ENCODE measurements at places on chromosomes 16 and 17.

DNA sequence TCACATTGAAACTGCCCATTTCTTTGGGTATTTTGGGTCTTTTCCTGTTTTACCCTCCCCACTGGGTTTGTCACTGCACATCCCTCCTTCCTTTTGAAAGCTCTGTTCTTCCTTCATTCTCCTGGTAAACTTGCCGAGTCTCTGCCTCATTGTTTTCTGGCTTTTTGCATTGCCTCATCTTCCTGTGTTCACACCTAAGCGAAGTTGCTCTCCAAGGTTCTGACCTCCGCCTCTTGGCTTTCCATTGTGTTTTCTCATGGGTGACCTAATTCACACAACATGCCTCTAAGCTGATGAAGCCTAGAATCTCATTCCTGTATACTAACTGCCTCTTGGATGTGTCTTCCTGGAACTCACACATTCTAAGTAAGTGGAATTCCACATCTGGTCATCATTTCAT lies 1096.1 kb upstream of the EEF2KMT start:
- DNase-seq = no peak

DNA sequence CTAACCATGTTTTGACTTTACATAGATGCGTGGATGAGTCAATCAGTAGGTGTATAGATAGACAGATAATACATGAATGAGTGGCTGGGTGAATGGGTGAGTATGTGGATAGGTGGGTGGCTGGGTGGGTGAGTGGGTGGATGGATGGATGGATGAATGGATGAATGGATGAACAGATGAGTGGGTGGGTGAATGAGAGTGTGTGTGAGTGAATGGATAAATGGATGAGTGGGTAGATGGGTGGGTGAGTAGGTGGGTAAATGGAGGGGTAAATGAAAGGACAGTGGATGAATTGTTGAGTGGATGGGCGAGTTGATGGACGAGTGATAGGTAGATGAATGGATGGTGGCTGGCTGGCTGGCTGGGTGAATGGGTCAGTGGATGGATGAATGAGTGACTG lies 23.2 kb downstream of the C16orf95 start:
- DNase-seq = no peak

- DNase-seq = no peak
Measured at GRCh38 chr17:82235056-82235774, 6.4 kb downstream of the SLC16A3 start.

DNA sequence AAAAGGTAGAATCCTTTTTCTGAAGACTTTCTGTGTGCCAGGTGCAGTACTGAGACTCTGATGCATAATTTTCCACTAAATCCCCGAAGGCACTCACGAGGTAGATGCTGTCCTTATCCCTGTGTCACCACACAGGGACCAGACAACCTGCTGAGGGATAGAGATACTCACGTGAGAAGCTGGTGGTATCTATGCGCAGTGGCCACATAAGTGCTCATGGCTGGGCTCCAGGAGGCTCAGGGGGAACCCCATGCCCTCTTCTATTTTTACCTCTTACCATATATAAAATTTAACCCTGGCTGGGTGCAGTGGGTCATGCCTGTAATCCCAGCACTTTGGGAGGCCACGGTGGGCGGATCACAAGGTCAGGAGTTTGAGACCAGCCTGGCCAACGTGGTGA lies 38.3 kb downstream of the NT5M start:
- DNase-seq = no peak

- no peak for DNase-seq
Measured at GRCh38 chr16:67029254-67030096, 526 bp downstream of the CBFB start.

DNA sequence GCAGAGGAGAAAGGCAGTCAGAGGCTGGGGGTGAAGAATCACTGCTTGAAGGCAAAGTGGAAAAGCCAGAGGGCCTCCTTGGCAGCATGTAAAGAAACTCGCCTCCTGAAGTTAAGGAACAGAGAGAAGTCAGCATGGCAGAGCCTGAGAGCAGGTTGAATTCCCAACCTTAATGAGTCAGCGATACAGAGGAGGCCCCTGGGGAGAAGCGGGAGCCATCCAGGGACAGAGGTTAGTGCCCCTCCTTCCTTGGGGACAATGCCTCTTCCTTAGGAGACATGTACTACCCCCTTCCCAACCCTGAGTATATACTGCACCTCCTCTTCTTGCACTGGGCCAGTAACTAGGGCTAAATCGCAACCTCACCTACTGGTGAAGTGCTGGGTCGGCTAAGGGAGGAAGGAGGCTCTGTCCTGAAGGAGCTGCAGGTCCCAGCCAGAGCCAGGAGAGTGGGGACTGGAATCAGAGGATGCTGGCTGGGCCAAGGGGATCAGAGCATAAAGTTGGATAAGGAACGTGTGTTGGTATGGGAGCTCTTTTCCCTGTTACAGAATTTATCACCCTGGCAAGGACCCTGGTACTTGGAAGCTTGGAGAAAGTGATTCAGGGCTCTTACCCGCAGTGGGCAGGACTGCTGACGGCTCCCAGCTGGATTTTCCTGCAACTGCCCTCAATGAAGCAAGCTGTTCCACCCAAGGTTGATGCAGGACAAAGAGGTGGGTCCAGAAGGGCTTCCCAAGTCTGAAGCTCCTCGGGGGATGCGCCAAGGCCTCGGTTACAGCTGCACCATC lies 5.4 kb upstream of the AANAT start:
- DNase-seq = no peak

DNA sequence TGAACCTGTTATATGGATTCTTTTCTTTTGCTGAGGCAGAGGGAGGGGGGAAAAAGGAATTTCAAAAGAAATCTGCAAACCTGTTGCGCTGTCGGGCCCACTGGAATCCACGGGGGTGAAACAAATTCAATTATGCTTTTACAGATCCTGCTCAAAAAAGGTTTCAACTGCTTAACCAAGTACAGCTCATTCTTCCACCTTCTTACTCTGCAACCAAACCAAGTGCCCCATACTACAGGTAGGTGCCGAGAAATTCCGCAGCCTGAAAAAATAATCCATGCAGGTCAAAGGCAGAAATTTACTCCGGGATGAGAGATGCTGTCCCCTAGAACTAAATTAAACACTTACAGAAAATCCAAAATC lies 416 bp downstream of the RNF43 start:
- no peak for DNase-seq

- no peak for DNase-seq
Measured at GRCh38 chr16:53291757-53292392, 142.4 kb upstream of the RBL2 start.

- DNase-seq = no peak
Measured at GRCh38 chr16:66617010-66617434, 12.5 kb downstream of the CMTM3 start.

DNA sequence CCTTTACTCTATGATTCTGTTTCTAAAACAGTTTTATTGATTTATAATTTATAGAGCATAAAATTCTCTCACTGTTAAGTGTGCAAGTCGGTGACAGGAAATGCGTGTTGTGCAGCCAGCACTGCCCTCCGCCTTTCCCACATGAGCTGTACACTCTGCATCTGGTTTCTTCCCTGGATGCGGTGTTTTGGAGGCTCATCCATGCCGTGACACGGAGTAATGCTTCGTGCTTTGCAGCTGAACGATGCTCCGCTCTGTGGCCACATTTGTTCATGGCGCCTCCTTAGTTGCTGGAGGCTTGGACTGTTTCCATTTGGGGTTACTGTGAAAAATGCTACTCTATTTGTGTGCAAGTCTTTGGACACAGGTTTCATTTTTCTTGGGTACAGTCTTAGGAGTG lies 7.2 kb upstream of the IGFALS start:
- DNase-seq = no peak

DNA sequence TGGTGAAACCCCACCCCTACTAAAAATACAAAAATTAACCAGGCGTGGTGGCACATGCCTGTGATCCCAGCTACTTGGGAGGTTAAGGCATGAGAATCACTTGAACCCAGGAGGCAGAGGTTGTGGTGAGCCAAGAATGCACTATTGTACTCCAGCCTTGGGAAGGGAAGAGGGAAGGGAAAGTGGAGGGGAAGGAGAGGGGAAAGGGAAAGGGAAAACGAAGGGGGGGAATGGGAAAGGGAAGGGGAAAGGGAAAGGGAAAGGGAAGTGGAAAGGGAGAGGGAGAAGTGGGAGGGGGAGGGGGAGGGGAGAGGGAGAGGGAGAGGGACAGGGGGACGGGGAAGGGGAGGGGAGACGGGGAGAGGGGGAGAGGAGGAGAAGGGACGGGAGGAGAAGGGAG lies 122.5 kb downstream of the GAS7 start:
- no peak for DNase-seq

DNA sequence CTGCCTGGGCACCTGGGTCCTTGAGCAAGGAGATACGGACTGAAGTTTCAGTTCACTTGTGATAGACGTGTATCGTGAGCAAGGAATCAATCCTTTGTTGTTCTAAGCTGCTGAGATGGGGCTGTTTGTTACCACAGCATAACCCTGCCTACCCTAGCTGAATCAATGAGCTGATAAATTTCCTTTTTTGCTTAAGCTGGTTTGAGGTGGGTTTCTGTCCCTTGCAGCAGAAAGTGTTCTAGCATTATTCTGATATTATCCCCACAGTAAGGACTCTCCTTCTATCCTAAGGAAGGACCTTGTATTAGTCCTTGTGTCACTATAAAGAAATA lies 51.5 kb downstream of the IL21R start:
- no peak for DNase-seq

DNA sequence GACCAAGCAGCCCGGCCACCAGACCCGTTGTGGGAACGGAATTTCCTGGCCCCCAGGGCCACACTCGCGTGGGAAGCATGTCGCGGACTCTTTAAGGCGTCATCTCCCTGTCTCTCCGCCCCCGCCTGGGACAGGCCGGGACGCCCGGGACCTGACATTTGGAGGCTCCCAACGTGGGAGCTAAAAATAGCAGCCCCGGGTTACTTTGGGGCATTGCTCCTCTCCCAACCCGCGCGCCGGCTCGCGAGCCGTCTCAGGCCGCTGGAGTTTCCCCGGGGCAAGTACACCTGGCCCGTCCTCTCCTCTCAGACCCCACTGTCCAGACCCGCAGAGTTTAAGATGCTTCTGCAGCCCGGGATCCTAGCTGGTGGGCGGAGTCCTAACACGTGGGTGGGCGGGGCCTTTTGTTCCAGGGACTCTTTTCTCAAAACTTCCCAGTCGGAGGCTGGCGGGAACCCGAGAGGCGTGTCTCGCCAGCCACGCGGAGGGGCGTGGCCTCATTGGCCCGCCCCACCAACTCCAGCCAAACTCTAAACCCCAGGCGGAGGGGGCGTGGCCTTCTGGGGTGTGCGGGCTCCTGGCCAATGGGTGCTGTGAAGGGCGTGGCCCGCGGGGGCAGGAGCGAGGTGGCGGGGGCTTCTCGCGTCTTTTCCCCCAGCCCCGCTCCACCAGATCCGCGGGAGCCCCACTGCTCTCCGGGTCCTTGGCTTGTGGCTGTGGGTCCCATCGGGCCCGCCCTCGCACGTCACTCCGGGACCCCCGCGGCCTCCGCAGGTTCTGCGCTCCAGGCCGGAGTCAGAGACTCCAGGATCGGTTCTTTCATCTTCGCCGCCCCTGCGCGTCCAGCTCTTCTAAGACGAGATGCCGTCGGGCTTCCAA lies at the start of gene SLC2A4:
Gene SLC2A4, plus strand, starts transcription at position 645 of the 879 bp plus-strand sequence. Its CDS starts 217 bp downstream, at position 862.
- DNase-seq = peak; percentile 84

- no peak for DNase-seq
Measured at GRCh38 chr17:79993390-79994227, 42.1 kb downstream of the TBC1D16 start.

GRCh38 chr16:71357681-71358080 lies 842 bp upstream of the CALB2 start:
- DNase-seq = no peak

DNA sequence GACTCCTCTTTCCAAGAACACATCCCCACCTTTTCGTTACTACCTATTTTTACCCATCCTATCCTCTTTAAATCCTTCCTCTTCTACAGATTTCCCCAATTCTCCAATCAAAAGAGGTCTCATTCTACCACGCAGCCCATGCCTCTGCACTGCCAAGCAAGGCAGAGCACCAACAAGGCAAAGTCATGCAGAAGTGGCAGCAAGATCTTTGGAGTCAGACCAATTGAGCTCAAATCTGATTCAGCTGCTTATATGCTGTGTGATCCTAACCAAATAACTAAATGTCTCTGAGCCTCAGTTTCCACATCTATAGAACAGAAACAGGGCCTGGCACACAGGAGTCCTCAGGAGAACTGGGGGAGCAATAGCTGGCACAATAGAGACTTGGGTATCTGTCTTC lies 41.0 kb downstream of the TOM1L2 start:
- DNase-seq = no peak

- DNase-seq = no peak
Measured at GRCh38 chr17:77282524-77283515, 142.1 kb downstream of the SEC14L1 start.

DNA sequence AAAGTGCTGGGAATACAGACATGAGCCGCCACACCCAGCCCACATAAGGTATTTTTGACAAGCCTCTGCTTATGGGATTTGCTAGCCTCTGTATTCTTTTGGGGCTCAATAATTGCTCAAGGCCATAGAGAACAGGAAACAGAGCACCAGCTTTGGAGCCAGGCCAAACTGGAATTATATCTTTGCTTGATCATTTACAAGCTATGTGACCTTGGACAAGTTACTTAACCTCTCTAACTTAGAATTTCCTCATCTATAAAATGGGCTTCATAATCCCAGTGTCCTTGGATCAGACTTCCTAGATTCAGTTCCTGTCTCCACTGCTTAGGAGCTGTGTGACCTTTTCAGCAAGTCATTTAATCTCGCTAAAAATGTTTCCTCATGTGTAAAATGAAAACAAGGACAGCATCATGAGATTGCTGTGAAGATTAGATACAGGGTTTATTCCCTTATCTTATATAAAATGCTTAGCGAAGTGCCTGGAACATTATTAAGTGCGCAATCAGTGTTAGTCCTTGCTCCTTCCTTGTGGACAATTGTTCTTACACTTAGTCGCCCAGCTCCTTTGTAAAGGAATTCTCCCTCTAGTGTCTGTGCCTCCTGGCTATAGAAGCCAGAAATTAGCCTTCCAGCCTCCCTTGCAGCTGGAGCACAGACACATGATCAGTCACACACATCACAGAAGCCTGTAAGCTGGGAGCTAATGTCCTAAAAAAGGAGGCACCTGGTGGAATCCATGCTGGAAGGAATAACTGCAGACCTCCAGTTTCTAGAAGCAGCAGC lies 16.6 kb downstream of the KRT9 start:
- no peak for DNase-seq

GRCh38 chr17:4534928-4535666 lies 20.1 kb downstream of the MYBBP1A start:
- DNase-seq = no peak

GRCh38 chr16:19110537-19111360 lies 3.0 kb upstream of the ITPRIPL2 start:
- DNase-seq = no peak

DNA sequence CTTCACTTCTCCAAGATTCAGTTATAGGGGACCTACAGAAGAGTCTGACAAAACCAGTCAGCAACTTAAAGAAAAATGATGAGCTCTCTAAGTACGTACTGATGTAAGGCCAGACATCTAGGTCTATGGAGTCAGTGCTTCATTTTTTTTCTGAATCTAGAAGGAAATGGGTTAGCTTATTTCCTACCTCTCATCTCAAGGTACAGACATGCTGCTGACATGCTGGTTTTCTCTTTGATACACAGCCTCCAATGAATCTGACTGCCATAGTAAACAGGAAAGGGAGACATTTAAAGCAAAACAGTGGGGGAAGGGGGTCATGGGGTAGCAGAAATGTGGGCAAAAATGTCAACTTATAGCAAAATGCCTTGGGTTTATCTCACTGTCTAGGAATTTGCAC lies 16.4 kb downstream of the CDR2 start:
- no peak for DNase-seq

GRCh38 chr16:84144209-84144858 lies 643 bp downstream of the HSDL1 start:
- DNase-seq = peak; percentile 17

All from activated CD8-positive, alpha-beta memory T cell treated with anti-CD3 and anti-CD28 coated beads for 48 hours (primary cell).